ENCODE measurements at places on chromosomes 1 and 21. TPM values are rescaled to one million over a fixed set of nuclear protein-coding genes. Genes with fewer than 3 reads are reported as not detected.

DNA sequence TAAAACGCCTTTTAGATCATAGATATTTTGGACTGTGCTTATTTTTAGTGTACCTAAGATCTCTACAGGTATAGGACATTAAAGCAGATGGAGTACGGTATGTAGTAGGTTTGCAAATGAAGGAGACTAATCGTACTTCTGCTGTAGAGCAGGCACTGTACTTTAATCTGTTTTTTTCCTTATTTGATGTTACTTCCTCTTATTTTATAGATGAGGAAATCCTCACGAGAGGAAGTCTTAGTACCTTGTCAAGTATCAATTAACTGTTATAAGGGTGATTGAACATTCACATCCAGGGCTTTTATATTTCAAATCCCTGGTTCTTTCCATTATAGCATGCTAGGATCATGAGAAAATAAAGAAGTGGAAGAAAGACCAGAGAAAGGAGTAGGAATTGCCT is 41.1 kb downstream of the CACHD1 start:
- no peak for DNase-seq

DNA sequence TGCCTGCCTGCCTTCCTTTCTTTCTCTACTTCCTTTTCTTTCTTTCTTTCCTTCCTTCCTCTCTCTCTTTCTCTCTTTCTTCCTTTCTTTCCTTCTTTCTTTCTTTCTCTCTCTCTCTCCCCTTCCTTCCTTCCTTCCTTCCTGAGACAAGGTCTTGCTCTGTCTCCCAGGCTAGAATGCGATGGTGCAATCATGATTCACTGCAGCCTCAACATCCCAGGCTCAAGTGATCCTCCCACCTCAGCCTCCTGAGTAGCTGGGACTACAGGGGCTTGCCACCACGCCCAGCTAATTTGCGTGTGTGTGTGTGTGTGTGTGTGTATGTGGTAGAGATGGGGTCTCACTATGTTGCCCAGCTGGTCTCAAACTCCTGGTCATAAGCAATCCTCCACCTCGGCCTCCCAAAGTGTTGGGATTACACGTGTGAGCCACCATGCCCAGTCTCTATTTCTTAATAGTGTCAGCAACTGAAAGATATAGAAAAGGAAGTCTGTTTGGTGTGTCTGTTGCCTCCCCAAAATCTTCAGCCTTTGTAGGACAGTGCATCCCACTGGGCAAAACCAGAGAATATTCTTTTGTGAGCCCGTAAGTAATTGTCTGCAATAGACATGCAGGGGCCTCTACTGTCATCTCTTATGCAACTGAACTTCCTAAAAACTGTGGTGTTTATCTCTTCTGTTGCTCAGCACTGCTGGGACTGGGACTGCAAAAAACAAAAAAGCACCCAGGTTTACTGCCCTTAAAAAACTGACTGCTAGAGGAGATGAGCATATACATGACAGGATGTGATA is 20.9 kb upstream of the RAB4A start:
- no peak for DNase-seq

GRCh38 chr1:170194451-170194850 is 48.7 kb downstream of the NTMT2 start:
- DNase-seq, result no peak

DNA sequence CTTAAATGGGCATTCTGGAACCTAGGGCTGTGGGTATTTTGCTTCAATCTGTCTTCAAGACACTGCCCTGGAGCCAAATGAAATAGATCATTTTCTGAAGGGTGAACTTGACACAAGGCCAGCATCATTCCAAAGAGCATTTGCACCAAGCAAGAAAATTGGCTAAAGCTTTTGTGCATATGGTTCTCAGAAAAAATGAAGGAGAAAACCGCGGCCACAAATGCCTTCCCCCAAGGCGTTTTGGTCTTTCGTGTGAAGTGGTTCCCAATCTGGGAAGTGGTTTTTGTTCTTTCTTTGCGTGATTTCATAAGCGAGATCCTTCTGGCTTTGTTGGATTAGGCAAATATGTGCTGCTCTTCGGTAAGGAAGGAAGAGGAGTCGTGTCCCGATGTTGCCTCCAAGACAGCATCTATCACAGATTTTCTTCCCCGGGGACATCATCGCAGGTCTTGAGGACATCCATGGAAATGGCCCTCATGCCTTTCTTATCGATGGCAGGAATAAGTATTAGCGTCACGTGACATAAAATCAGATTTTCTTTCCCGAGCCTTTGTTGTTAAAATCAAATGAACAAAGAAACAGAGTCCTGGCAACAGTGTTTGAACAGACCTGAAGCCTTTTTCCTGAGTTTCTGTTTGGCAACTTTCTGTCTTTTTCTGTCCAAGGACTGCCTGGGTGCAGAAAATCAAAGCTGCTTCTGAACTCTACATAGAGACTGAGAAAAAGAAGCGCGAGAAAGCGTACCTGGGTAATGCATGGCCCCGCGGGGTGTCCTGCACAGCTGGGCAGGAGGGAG is 31.0 kb downstream of the ATP5PO start:
- DNase-seq, result no peak

- no peak for DNase-seq
Measured at GRCh38 chr1:59366346-59366745, 69.5 kb downstream of the FGGY start.

DNA sequence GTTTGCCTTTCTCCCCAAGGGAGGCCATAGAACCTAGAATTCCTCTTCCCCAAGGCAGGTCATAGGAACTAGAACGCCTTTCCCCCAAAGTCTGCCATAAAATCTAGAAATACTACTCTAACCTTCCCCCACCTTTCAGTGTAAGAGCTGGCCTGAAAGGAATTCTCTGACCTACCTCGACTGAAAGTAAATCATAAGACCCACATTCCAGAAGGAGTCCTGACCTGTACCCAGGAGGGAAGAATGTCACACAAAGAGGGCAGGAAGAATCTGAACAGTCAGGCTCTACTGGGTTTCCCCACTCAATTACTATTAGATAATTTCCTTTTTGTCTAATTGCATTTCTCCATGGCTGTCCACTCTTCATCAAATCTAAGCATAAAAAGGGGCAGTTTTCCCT is 5.7 kb upstream of the ATG4C start:
- no peak for DNase-seq

DNA sequence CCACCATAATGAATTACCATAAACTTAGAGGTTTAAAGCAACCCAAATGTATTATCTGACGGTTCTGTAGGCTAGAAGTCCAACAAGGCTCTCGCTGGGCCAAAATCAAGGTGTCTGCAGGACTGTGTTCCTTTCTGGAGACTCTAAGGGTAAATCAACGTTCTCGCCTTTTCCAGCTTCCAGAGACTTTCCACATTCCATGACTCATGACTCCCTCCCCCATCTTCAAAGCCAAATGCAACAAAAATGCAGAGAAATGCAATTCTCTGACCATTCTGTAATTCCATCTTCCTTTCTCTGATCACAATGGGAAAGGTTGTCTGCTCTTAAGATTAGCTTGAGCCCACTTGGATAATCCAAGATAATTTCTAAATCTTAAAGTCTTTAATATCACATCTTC is 287.1 kb downstream of the LTN1 start:
- DNase-seq, result no peak

DNA sequence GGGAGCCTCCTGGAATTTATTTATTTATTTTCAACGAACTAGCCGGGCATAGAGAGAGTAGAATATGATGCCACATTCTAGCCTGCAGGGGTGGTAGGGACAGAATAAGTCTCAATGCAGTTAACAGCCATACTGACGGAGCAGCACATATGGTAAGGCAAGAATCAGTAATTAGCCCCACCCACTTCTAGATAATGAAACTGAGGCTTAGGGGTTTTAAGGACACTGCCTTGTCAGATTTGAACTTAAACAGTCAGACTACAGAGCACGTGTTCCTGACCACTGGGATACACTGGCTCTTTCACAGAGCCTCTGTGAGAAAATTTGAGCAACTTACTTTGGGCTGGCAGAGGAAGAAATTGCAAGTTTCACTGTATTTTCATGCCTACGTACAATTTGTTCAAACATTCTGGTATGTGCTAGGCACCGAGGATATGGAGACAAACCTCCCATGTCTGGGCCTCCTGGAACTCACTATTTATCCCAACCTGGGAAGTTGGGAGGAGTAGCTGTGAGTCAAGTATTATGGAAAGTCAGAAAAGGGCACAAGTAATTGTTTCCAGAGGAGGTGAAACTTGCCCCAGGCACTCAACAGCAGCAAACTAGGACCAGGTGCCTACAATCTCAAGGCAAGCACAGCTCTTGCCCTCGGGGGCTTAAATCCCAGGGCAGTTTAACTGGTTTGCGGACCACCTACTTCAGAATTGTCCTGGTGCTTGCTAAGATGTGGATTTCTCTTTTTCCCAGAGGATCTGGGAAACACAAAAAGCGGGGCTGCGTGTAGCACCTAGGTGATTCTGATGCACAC is 1.6 kb upstream of the CLIC4 start:
- no peak for DNase-seq

GRCh38 chr1:206000641-206001339 is 2.4 kb downstream of the RAB7B start:
- DNase-seq, result no peak

- no peak for DNase-seq
Measured at GRCh38 chr21:39016740-39017315, 166.4 kb downstream of the PSMG1 start.

The LENEP gene
- total RNA-seq, result not detected

The TSEN15 gene
- 20.8 TPM for total RNA-seq

The TRPM2 gene
- 13.8 TPM for total RNA-seq
